ENCODE measurements at places on chromosomes 5 and 9.

GRCh38 chr5:97101189-97101910 is 41.1 kb downstream of the LIX1 start:
- DNase-seq, result no peak

DNA sequence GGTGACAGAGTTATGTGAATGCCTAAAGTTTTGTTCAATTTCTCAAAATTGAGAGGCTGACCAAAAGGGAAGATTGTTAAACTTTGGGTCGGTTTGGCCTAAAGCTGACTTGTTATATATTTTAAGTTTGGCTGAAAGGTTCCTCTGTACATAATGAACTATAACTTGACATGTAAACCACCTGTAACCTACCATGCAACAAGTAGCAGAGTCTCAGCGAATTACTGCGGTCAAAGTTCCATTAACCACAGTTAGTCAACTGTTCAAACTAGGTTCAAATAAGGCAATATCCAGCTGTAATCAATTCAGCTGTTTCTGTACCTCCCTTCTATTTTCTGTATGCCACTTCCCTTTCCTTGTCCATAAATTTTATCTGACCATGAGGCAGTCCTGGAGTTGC is 325.1 kb upstream of the NMUR2 start:
- no peak for DNase-seq

DNA sequence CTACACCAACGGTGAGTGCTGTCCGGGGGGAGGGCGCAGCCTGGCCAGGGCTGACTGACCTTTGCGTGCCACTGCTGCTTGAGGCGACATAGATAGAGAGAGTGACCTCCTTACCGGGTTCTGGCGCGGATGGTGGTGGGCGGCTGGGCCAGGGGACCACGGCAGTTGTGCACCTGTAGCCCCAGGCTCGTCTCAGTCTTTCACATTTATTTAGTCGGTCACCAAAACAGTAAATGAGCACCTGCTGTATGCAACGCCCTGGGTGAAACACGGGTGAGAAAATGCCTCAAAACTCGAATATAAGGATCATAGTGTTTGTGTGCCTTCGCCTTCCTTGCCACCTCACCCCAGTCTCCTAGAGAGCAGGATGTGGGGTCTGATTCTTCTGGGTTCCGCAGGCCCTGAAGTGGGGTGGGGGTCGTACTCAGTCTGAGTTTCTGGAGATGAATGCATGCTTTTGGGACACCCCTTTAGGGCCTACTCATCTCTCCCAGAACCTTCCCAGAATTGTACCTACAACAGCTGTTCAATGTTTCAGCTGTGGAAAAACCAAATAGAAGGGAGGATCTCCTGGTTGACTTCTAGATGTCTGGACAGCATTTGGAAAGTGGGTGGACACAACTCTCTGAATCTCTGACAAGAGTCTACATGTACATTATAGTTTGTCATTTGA is 714 bp downstream of the SEC24A start:
- peak; percentile 8 for DNase-seq

DNA sequence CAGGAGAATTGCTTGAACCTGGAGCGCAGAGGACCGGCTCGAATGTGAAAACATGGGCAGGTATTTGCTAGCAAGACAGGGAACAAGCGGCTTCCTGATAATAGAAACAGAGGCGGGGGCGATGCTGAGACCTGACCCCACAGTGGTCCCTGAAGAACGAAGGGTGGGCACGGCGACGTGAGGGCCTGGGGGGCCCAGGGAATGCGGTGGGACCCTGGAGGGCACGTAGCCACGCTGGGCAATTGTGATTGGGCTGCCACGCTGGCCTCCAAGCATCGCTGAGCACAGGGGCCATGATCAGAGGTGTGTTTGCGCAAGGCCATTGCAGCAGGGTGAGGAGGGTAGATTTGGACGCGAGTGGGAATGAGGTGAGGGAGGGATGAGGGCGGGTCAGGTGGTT is 30.7 kb downstream of the MED10 start:
- DNase-seq, result no peak

GRCh38 chr9:91963711-91964240 is 13.7 kb upstream of the ROR2 start:
- no peak for DNase-seq

DNA sequence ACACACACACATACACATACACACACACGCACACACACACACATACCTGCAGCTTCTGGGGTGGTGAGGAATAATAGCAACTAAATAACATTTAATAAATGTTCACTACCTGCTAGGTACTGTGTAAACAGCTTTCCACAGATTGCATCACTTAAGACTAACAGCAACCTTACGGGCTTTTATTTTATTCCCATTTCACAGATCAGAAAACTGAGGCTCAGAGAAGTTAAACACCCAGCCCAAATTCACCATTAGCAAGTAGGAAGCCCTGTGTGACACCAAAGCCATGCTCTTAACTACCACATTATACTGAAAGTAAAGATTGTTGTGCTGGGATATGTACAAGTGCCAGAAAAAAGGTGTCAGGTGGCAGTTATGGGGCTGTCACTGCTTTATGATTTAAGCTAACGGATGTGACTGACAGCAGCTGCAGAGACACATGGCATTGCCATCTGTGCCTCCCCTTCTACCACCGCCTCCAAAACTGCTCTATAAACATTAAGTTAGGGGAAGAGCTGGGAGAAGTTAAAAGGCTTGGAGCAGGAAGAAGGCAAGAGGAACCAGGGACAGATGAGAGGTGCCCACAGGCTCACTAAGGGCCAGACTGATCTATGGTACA is 13.6 kb downstream of the MTMR12 start:
- DNase-seq, result no peak

DNA sequence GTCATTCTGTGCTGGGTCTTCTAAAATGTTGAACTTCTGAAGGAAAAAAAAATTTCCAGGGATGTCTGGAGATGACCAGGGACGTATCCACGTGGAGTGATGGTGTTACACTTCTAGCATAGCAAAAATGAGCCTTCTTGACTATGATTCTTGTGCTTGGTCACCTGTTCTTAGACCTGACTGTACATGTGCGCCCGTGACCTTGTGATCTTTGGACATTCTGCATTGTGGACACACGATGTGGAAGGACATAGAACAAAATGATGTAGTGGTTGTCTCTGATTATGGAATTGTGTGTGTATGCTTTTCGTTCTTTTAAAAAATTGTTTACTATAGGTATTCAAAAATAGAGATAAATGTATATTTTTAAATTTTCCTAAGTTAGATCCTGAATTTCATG is 61.0 kb downstream of the SNX30 start:
- no peak for DNase-seq

- DNase-seq, result no peak
Measured at GRCh38 chr5:160665460-160665859, 186.6 kb downstream of the ATP10B start.

DNA sequence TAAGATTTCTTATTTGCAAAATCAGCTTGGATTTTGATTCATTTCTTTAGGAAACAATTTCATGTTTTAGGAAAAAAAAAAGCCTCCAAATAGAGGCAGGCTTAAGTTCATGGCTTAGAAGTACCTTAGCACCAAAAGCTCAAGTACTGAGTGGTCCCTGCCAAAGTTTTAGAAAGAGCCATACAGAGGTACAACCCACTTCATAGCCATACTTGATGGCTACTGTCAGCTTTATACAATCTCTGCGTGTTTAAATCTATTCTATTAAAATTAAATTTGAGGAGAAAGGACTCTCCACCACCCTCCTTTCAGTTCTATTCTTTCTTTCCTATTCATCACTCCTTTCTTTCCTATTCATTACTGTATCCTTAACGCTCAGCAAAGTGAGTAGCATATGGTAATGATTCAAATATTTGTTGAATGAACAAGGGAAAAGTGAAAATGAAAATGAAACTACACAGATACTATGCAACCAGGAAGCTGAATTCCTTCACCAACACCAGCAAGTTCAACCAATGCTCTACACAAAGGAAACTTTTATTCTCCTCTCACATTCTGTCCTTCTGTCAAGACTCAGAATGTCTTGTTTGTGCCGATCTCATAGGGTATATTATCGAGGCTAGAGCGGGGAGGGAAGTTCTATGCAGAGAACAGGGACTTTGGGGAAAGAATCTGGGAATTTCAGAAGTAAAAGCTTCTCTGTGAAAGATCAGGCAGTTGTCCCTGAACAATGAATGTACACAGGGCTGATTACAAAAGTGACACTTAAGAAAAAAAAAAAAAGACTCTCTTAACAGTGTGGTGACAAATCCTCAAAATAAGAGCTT is 138.6 kb upstream of the SPEF2 start:
- DNase-seq, result peak; percentile 43

- no peak for DNase-seq
Measured at GRCh38 chr5:137220523-137220927, 278.6 kb downstream of the SPOCK1 start.

DNA sequence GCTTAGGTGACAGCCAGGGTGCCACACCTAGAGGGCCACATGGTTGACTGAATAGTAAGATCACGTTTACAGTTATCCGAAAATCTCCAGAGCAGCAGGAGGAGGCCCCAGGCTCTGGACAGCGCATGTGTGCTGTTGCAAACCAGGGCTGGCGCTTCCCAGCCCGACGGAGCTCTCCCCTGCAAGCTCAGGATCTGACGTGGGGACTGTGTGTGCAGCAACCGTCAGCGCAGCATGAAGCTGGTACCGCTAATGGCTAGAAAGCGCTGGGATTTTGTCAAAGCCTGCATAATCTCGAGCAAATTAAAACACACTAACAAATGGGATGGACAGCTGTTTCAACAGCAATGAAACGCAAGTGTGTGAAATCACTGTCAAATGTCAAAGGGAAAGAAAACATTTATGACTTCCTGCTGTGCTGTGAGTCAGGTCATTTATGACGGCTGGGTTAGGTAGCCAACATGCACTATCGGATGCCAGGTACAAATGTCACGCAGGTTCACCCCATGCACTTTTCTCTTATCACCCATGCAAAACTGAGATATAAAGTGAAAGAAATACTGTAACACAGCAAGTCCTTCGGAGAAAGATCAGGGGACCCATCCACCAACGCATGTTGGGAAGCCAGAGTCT is 7.5 kb downstream of the SURF4 start:
- no peak for DNase-seq

DNA sequence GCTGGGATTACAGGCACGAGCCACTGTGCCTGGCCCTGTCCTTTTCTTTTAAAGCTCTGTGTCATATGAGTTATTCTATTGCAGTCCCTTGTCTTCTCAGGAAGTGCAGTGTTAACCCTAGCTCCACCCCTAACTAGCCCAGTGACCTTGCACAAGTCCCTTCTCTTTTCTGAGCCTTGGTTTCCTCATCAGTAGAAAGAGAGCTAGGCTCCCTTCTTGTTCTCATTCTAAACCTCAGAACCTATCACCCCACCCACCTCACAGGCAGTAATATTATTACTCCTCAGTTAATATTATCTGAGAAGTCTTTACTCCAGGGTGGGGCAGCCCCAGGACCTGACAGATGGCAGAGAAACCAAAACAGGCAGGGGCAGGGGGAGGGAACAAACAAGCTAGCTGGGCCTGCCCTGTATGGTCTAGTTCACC is 7.2 kb downstream of the CYFIP2 start:
- peak; percentile 62 for DNase-seq

- no peak for DNase-seq
Measured at GRCh38 chr5:174109698-174110260, 64.3 kb downstream of the NSG2 start.

DNA sequence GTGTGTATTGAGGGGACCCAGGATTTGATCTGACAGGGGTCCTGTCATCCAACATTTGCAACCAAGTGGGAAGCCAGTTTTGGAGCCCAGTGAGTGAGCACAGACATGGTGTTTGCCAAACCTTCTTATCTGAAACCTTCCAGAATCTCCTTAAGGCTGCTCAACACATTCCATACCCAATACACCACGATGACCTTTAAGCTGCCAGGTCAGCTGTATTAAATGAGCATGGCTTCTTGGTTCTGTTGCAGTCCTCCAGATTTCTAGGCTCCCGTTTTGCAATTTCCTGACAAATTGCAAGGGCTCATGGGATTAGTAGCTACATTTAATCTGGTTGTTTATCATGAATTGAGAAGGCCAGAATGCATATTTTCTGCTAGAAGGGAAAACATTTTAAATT is 124.2 kb upstream of the ATP10B start:
- DNase-seq, result no peak

DNA sequence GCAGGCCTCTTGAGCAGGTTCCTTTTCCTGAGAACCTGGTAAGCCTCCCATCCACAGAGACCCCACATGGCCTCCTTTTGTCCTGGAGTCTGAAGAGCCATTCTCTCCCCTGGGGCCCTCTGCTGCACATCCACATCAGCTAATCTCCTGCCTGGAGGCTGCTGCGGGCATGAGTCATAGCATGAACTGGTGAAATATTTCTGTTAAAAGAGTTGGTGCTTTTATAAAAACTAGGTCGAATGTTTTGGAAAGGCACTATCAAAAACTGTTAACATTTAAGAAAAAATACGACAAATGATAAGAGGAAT is 399.4 kb downstream of the CTNND2 start:
- DNase-seq, result no peak

- DNase-seq, result no peak
Measured at GRCh38 chr5:16082053-16082452, 97.5 kb downstream of the MARCHF11 start.

- no peak for DNase-seq
Measured at GRCh38 chr9:110911659-110912418, 126.4 kb downstream of the LPAR1 start.

DNA sequence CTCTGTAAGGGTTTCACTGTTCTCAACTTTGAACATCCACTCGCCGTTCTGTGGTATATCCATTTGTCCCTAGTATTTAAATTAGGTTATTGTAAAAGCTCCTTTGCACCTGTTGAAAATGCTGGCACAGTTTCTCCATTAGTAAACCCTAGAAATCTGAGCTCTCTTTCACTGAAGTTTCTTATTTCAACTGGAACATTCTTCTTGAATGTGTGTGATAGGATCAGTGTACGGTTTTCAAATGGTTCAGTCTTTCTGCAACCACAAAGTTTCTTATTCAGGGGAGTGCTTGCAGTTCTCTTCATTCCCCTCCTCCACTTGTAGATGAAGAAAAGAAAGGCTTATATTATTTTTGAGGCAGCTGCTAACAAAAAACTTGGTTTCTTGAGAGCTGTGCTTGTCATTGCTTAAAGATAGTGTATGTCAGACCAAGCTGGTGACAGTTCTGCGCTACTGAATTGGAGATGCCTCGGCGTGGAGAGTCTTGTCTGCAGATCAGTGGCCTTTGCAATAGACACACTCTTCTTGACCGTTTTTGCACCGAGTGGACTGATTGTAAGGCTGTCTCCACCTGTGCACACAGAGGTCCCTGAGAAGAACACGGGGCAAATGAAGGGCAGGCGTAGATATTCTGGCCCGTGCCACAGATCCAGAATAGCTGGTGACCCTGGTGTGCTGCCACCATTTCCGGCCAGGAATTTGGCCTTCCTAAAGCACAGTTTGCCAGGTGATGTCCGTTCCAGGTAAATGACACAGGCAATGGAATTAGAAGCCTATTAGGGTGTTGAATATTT is 102.2 kb downstream of the TRIO start:
- DNase-seq, result no peak

GRCh38 chr9:105405514-105406131 is 42.2 kb upstream of the FSD1L start:
- DNase-seq, result peak; percentile 73
